Activated CD4-positive, alpha-beta T cell treated with anti-CD3 and anti-CD28 coated beads, Interleukin-2, Interleukin-6, amounts not matched to agents 100 ng/mL and 50 ng/mL, durations not matched to agents 16 hours and 8 hours (primary cell): ENCODE measurements at places on chromosomes 6 and 20.

- no peak for DNase-seq
Measured at GRCh38 chr6:40517654-40518053, 69.5 kb downstream of the LRFN2 start.

DNA sequence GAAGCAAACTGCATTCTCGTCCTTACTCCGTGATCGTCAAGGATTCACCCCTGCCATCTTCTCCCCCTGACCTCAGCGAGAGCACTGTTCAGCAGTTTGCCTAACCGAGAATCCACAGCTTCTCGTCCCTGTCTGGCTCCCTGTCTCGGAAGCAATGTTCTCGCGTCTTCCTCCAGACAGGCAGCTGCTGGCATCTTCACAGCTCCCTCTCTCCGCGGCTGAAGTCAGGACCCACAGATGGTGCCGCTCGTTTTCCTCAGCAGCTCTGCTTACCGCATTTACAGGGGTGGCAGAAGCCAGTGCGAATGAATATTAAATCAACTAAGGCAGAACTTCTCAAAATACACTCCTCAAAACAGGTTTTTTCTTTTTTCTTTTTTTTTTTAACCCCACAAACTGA is 18.9 kb upstream of the SLC22A2 start:
- DNase-seq = no peak

DNA sequence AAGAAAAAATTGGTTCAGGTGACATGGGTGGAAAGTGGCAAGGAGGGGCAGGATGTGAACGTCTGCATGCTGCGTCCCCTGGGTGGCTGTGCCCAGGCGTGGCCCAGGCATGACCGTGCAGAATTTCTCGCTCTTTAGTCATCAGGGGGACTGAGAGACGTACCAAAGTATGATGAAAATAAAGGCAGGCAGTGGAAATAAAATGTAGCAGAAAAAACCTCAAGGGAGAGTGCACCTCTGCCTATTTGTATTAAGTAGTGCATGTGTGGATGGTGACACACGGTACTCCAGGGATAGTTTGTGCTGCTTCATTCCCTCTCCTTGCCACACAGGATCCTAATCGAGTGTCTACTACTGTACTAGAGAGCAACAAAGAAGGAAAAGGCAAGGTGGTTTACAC is 81.1 kb downstream of the ATP9A start:
- no peak for DNase-seq

GRCh38 chr20:48335308-48336050 is 492.3 kb downstream of the PREX1 start:
- no peak for DNase-seq

GRCh38 chr20:19777315-19777714 is 19.3 kb downstream of the RIN2 start:
- no peak for DNase-seq

- no peak for DNase-seq
Measured at GRCh38 chr6:132715204-132715603, 1.3 kb upstream of the VNN1 start.

- no peak for DNase-seq
Measured at GRCh38 chr6:159170333-159170672, 1.1 kb downstream of the FNDC1 start.

GRCh38 chr20:10079964-10080363 is 45.2 kb downstream of the ANKEF1 start:
- no peak for DNase-seq
